ENCODE measurements at places on chromosomes 11 and 22.

DNA sequence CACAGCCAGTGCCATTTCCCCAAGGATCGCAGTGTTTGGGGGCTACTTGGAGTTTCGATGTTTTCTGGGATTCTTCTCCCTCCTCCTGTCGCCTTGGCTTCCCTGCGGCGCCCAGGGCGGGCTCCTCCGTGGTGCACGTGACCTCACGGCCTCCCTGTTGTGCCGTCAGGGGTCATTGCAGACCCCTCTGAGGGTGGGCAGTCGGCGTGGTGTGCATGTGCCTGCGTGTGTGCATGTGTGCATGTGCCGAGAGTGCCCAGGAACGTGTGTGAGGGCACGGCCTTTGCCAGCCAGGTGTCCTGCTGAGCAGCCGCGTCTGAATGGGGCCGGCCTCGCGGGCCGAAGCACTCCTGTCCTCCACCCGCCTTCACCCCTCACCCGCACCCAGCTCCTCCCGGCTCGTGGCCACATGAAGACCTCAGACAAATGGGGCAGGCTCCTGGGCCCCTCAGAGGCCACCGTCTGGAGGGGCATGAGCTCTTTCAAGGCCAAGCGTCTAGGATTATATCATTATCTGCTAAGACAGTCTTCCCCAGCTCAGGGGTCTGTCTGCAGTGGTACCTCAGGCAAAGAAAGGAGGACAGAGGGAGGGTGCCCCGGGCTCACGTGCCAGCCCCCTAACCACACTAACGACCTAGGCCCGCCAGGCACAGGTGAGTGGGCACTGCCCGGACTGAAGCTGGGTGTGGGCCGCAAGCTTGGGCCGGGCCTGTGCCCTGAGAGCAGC, 9.4 kb upstream of the MRPL23 start:
- no peak for DNase-seq

GRCh38 chr11:94537031-94537600, 6.6 kb upstream of the FUT4 start:
- no peak for DNase-seq

- no peak for DNase-seq
These were observed 9.6 kb downstream of the OR52N2 start for GRCh38 chr11:5818245-5818886.

GRCh38 chr22:30990690-30991089, 21.6 kb downstream of the TUG1 start:
- DNase-seq, result no peak

GRCh38 chr11:67387069-67387468, 4.7 kb upstream of the RAD9A start:
- DNase-seq, result no peak

DNA sequence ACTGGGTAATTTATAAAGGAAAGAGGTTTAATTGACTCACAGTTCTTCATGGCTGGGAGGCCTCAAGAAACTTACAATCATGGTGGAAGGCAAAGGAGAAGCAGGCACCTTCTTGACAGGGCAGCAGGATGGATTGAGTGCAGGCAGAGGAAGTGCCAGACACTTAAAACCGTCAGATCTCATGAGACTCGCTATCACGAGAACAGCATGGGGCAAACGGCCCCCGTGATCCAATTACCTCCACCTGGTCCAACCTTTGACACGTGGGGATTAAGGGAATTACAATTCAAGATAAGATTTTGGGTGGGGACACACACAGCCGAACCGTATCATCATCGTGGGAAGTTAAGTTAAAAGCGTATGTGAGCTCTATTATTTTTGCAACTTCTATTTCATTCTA, 71.4 kb upstream of the SYN3 start:
- no peak for DNase-seq

DNA sequence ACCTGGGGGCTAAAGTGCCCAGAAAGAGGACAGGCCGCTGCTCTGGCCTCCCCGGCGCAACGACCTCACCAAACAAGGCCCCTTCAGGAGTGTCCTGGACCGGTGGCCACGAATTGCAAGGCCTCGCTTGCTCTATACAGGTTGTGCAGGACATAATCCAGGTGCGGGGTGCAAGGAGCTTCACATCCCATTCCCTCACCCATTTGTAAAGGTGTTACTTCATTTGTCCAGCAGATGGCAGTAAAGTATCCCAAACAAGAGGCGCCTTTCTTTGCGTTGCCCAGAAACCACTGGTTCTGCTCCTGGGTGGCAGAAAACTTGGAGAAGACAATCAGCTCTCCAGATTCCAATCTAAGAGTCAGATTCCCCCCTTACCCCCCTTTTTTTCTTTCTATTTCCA, 35.9 kb upstream of the PRDM11 start:
- DNase-seq, result peak; percentile 28
